ENCODE measurements at places on chromosomes 3 and 15. TPM values are rescaled to one million over a fixed set of nuclear protein-coding genes. Genes with fewer than 3 reads are reported as not detected.

NR2E3 gene
- 0.13 TPM for total RNA-seq

WDR72 gene
- total RNA-seq, result 1.1 TPM

SLC22A13 gene
- 0.26 TPM for total RNA-seq

POTEB3 gene
- not detected for total RNA-seq

LMAN1L gene
- not detected for total RNA-seq

CGNL1 gene
- total RNA-seq, result 0.36 TPM

LCMT2 gene
- total RNA-seq, result 10.5 TPM

BUB1B gene
- total RNA-seq, result 40.1 TPM

DNAH12 gene
- total RNA-seq, result 0.05 TPM

All from HT-29 (cell line).